ENCODE measurements at places on chromosomes 5 and 9. TPM values are rescaled to one million over a fixed set of nuclear protein-coding genes. Genes with fewer than 3 reads are reported as not detected.

The TMEM232 gene
- total RNA-seq, result 5.3 TPM

The VLDLR gene
- total RNA-seq, result 28.8 TPM

The ANXA1 gene
- not detected for total RNA-seq

The CCL27 gene
- total RNA-seq, result 1.7 TPM

The ZDHHC21 gene
- 15.2 TPM for total RNA-seq

The XPA gene
- total RNA-seq, result 12.3 TPM

The MLANA gene
- total RNA-seq, result not detected

The LHX3 gene
- total RNA-seq, result 0.81 TPM

The CARD19 gene
- 55.8 TPM for total RNA-seq

GRCh38 chr9:81492710-81493447, 196.5 kb downstream of the TLE1 start:
- DNase-seq, result no peak
- H3K4me3 ChIP-seq, result no peak overlapping the region
- peaks cover 5% of the 10 kb centered on the region for H3K36me3 ChIP-seq
- no peaks in the 10 kb centered on the region for H3K4me1 ChIP-seq
- no peaks in the 10 kb centered on the region for H3K27me3 ChIP-seq

DNA sequence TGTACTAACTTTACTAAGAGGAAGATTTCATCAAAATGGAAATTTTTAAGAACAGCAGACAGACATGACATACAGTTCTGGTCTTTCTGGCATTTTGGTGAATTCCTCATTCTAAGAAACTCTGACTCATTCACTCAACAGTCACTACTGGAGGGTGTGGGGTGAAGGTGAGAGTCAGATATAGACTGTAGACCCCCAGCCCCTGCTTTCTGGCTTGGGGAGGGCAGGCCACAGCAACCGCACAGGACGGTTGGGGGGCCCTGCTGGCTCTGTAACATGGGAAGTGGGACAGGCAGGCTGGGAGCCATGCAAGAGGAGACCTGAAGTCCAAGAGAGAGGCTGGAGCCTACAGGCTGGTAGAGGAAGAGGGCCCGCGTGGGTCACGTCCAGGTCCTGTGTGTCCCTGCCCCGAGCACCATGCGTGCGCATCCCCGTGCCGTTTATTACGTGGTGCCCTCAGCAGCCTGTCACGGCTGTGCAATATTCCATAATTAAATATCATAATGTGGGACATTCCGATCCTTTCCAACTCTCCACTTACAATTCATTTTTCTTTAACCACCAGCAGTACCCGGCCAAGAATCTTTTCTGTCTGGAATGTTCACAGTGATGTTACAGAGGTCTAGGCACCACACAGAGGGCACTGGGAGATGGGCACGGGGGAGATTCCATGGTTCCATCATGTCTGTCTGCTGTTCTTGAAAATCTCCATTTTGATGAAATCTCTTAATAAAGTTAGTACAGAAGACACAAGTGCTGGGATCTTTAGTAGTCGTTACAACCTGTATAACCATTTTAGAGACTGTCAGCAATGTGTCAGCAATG, 75.5 kb downstream of the SEMA4D start:
- H3K4me1 ChIP-seq, result peaks cover 14% of the 10 kb centered on the region
- H3K27ac ChIP-seq, result peak overlapping the region; percentile 9
- DNase-seq, result no peak

- H3K27me3 ChIP-seq, result peaks cover 6% of the 10 kb centered on the region
- DNase-seq, result peak; percentile 86
- H3K4me3 ChIP-seq, result peak within 1 kb of the TSS; percentile 83
- H3K4me1 ChIP-seq, result peaks cover 34% of the 10 kb centered on the region
Observed at GRCh38 chr5:180802325-180803180, at the start of gene MGAT1. Gene MGAT1 (minus strand): TSS chr5:180802806. CDS start chr5:180792971, 9,835 bp downstream.

GRCh38 chr5:40678026-40678425, 1.7 kb upstream of the PTGER4 start:
- H3K36me3 ChIP-seq, result peaks cover 5% of the 10 kb centered on the region
- DNase-seq, result no peak
- no peak overlapping the region for H3K4me3 ChIP-seq
- H3K4me1 ChIP-seq, result peaks cover 11% of the 10 kb centered on the region

- no peaks in the 10 kb centered on the region for H3K4me1 ChIP-seq
- DNase-seq, result no peak
- H3K36me3 ChIP-seq, result no peaks in the 10 kb centered on the region
- peaks cover 2% of the 10 kb centered on the region for H3K27me3 ChIP-seq
- H3K27ac ChIP-seq, result no peak overlapping the region
Observed at GRCh38 chr9:18971404-18971803, 61.6 kb downstream of the SAXO1 start.

DNA sequence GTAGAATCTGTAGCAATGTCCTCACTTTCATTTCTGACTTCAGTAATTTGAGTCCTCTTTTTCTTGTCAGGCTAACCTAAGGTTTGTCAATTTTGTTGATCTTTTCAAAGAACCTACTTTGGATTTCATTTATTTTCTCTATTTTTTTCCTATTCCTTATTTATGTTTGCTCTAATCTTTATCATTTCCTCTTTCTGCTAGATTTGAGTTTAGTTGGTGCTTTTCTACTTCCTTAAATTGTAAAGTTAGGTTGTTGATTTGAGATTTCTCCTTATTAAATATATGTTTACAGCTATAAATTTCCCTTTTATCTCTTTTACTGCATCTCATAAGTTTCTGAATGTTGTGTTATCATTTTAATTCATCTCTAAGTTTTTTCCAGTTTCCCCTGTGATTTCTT, 75.1 kb upstream of the FAM120A start:
- no peaks in the 10 kb centered on the region for H3K4me1 ChIP-seq
- no peaks in the 10 kb centered on the region for H3K36me3 ChIP-seq
- no peaks in the 10 kb centered on the region for H3K27me3 ChIP-seq
- no peak for DNase-seq
- no peak overlapping the region for H3K4me3 ChIP-seq

DNA sequence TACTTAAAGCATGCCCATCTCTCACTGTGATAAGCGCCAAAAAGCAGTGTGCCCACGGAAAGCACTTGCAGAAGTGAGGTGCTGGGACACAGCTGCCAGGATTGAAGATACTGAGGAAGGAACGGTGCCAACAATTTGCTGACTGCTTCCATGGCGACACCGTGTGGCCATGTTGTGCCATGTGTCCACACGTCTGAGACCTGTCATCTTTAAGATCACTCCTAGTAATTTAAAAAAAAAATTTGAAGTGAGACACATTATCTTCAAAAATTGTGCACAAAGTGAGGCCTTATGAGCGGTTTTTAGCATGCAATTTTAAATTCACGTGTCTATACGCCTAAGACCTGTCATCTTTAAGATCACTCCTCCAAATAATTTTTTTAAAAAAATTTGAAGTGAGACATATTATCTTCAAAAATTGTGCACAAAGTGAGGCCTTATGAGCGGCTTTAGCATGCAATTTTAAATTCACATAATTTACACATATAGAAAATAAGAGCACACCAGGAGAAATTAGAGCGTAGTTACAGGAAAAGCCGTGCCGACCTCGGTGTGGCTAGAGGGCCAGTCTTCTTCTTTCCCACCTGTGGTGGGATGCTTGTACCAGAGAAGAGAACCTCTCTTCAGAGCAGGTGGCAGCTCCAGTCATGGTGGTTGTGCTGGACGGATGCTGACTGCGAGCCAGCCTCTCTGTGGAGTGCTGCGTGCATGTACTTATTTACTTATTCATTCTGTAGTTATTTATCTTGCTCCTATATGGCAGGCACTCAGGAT, 21.4 kb upstream of the FLT4 start:
- H3K27ac ChIP-seq, result no peak overlapping the region
- peaks cover 4% of the 10 kb centered on the region for H3K36me3 ChIP-seq
- DNase-seq, result peak; percentile 66
- peaks cover 13% of the 10 kb centered on the region for H3K27me3 ChIP-seq
- H3K4me3 ChIP-seq, result no peak overlapping the region
- H3K4me1 ChIP-seq, result no peaks in the 10 kb centered on the region

DNA sequence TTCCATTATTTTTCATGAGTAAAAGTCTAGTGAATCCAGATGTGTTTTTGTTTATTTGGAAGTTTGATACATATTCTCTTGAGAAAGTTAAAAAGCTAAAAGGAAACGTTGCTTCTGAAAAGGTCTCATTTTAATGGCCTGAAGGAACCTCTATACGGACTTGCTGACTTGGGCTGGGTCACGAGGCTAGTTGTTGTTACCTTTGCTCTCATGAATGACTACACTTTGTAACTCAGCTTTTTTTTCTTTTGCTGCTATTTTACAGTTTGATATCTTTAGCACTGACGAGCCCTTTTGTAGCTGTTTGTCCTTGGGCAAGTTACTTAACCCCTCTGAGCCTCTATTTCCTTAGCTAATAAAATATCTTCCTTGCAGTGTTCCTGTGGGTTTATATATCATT, 211.5 kb downstream of the PCSK5 start:
- DNase-seq, result no peak
- H3K4me1 ChIP-seq, result peaks cover 7% of the 10 kb centered on the region
- H3K27ac ChIP-seq, result no peak overlapping the region
- H3K36me3 ChIP-seq, result no peaks in the 10 kb centered on the region
- H3K27me3 ChIP-seq, result no peaks in the 10 kb centered on the region

DNA sequence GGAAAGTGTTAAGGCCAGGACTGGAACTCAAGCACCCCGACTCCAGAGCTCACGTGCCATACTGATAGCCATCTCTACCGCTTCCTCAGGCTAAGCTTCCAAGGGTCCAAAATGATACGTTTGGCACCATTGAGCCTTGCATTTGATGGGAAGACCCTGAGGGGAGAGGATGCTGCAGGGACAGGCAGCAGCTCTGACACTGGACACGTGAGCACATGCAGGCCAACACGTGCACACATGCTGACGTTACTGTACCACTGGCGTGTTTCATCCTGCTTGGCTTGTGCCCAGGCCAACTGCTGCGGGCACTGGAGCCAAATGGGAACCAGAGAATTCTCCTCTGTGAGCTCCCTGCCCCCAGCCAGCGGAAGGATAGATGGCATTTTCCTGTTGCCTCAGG, 5.2 kb downstream of the FAT2 start:
- DNase-seq, result no peak
- H3K27ac ChIP-seq, result no peak overlapping the region
- no peak overlapping the region for H3K4me3 ChIP-seq
- H3K36me3 ChIP-seq, result no peaks in the 10 kb centered on the region

DNA sequence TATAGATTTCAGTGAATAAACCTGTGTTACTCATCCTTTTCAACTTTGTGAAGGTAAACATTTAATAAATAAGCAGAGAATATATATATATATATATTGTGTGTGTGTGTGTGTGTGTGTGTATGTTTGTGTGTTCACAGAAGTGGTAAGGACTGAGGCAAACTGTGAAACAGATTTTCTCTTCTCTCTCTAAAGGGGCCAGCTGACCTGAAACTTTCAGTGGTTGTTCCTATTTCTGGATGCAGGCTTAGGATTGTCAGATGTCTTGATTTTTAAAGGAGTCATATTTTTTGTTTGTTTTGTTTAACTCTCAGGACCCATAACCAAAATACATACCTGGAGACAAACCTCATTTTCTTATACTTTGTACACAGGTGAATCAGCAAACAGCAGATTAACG, 714.9 kb upstream of the MEF2C start:
- no peak overlapping the region for H3K4me3 ChIP-seq
- no peaks in the 10 kb centered on the region for H3K4me1 ChIP-seq
- H3K27ac ChIP-seq, result no peak overlapping the region
- no peak for DNase-seq
- peaks cover 2% of the 10 kb centered on the region for H3K27me3 ChIP-seq

- H3K4me1 ChIP-seq, result peaks cover 24% of the 10 kb centered on the region
- peak overlapping the region; percentile 95 for H3K27ac ChIP-seq
- peak; percentile 35 for DNase-seq
- peaks cover 19% of the 10 kb centered on the region for H3K27me3 ChIP-seq
- peak overlapping the region; percentile 91 for H3K4me3 ChIP-seq
- no peaks in the 10 kb centered on the region for H3K36me3 ChIP-seq
Observed at GRCh38 chr9:89179540-89179894, 899 bp upstream of the SHC3 start.

GRCh38 chr9:16282216-16282615, 588.3 kb downstream of the BNC2 start:
- H3K4me1 ChIP-seq, result no peaks in the 10 kb centered on the region
- H3K27me3 ChIP-seq, result peaks cover 1% of the 10 kb centered on the region
- DNase-seq, result no peak
- peaks cover 17% of the 10 kb centered on the region for H3K36me3 ChIP-seq

DNA sequence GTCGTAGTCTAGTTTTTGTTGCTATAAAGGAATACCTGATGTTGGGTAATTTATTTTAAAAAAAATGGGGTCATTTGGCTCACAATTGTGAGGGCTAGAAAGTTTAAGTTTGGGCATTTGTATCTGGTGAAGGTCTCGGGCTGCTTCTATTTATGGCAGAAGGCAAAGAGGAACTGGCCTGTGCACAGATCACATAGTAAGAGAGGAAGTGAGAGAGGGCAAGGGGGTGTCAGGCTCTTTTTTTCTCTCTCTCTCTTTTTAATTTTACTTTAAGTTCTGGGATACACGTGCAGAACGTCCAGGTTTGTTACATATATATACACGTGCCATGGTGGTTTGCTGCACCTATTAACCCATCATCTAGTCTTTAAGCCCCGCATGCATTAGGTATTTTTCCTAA, 453.3 kb downstream of the DIRAS2 start:
- DNase-seq, result no peak
- no peaks in the 10 kb centered on the region for H3K36me3 ChIP-seq
- no peak overlapping the region for H3K27ac ChIP-seq
- H3K4me3 ChIP-seq, result no peak overlapping the region
- H3K27me3 ChIP-seq, result peaks cover 2% of the 10 kb centered on the region

DNA sequence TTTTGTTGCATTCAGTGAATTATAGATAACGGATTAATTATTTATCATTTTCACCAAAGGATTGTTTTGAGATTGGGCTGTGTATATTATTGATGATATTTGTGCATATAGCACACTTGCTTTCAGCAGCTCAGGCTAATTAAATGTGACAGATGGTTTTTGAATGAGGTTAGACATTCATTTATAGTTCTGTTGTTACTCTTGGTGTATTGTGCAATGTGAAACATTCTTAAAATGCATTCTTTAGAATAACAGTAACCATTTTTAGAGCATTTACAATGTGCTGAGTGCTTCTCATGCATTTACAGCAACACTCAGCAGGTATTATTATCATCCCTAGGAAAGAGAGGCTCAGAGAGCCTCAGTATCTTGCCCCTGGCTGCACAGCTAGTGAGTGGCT, 23.8 kb downstream of the NANS start:
- no peaks in the 10 kb centered on the region for H3K27me3 ChIP-seq
- peaks cover 2% of the 10 kb centered on the region for H3K4me1 ChIP-seq
- H3K36me3 ChIP-seq, result no peaks in the 10 kb centered on the region
- no peak overlapping the region for H3K4me3 ChIP-seq

- DNase-seq, result peak; percentile 70
- peaks cover 19% of the 10 kb centered on the region for H3K27me3 ChIP-seq
- peak overlapping the region; percentile 79 for H3K27ac ChIP-seq
- peaks cover 20% of the 10 kb centered on the region for H3K4me1 ChIP-seq
- H3K4me3 ChIP-seq, result no peak overlapping the region
Observed at GRCh38 chr9:113581865-113582697, 118.6 kb downstream of the RGS3 start.
